Cardiac septum (tissue), 1 donor: ENCODE measurements at places on chromosomes 3 and 15. TPM values are rescaled to one million over a fixed set of nuclear protein-coding genes. Genes with fewer than 3 reads are reported as not detected.

The GABRA5 gene
- not detected for total RNA-seq

GRCh38 chr3:124207873-124208485, 216.1 kb upstream of the ROPN1 start:
- DNase-seq: no peak

DNA sequence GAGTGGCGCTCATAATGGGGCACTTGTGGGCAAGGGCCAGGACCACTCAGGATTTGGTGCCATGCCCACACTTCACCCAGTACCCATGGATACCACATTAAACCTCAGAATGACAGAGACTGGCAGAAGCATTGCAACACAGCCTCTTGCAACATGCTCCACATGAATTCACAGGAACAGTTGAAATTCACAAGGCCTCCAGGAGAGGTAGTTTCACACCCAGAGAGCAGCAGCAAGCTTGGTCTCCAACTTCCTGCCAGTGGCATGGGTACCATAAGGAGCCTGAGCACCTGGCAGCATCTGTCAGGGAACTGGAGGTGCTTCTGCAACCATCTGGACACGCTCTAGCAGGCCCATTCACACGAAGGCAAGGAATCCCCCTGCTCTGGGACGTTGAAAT, 101.0 kb downstream of the OSBPL10 start:
- DNase-seq: no peak

GRCh38 chr15:60740231-60740630, 261.3 kb upstream of the ICE2 start:
- DNase-seq: no peak

DNA sequence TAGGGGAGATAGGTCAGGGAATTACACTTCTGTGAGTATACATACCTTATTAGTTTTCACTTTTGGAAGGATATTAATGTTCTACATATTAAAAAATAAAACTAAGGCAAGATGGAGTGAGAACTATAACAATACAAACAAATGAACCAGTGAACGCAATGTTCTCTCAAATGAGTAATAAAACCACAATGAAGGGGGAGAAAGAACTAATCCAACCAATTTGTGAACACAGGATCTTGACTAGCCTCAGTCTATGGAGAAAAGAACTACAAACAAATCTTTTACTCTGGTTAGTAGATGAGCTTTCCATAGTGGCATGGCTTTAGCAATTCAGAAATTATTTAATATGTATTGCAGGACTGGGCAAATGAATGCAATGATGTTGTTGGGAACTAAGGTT, 26.9 kb upstream of the ATOSA start:
- no peak for DNase-seq

The USP4 gene
- 44.5 TPM for total RNA-seq

DNA sequence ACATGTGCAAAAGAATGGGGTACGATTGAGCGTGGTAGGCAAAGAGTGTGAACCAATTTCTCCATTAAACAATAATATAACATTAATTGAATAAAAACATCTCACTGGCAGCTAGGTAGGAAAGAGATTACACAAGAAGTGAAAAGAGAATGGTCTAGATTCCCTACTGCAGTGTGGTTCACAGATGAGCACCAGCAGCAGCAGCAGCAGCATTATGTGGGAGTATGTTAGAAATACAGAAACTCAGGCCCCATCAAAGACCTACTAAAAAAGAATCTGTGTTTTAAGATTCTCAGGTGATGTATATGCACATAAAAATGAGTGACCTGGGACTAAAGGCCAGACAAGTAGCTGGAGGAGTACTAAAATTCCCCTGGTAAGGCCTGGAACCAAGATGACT, 118.2 kb downstream of the ADAM10 start:
- DNase-seq: no peak

The ITIH1 gene
- 0.35 TPM for total RNA-seq

DNA sequence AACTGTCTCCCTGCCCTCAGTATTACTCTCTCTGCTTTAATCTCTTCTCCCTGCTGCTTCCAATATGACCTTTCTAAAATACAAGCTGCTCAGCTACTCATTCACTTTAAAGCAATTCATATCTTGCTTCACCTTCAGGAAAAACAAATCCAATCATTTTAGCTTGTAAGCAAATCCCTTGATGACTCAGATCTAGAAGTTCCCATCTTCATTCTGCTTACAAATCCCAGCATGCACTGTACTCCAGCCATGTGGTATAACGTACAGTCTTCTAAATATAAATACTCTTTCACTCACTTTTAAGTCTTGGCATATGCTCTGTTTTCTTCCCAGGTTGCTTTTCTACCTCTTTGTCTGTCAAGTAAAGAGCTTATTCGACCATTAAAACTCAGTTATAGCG, 1009.1 kb upstream of the SEMA6D start:
- no peak for DNase-seq

The STAC gene
- total RNA-seq: 0.51 TPM

GRCh38 chr3:193830791-193831191, 237.8 kb downstream of the OPA1 start:
- DNase-seq: no peak

The RPP25 gene
- 1.8 TPM for total RNA-seq

- DNase-seq: no peak
Measured at GRCh38 chr3:10145685-10146084, 4.1 kb downstream of the VHL start.

The DPH3 gene
- total RNA-seq: 23.1 TPM

The FANCD2OS gene
- not detected for total RNA-seq

- no peak for DNase-seq
Measured at GRCh38 chr15:91307601-91308000, 207.5 kb downstream of the SV2B start.

DNA sequence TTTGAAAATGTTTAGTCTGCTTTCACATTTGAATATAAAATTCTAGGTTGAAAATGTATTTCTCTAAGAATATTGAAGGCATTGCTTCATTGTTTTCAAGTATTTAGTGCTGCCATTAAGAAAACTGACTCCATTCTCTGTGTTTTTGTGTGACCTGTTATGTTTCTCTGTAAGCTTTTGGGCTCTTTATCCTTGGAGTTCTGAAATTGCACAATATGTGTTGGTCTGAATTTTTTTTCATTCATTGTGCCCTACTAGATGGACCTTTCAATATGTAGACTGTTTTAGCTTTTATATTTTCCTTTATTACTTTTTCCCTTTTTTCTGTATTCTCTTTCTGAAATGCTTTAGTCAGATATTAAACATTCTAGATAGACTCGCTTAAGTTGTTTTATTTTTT, 22.2 kb downstream of the FAM98B start:
- DNase-seq: no peak

The TM4SF18 gene
- 4.1 TPM for total RNA-seq

The MLF1 gene
- total RNA-seq: 79.2 TPM

DNA sequence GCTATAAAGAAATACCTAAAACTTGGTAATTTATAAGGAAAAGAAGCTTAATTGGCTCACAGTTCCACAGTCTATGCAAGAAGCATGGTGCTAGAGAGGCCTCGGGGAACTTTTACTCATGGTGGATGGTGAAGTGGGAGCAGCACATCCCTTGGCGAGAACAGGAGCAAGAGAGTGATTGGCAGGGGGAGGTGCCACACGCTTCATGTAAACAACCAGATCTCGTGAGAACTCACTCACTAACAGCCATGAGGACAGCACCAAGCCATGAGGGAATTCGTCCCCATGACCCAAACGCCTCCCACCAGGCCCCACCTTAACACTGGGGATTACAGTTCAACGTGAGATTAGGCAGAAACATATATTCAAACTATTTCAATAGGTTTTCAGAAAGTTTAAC, 28.0 kb downstream of the GABRB3 start:
- no peak for DNase-seq

DNA sequence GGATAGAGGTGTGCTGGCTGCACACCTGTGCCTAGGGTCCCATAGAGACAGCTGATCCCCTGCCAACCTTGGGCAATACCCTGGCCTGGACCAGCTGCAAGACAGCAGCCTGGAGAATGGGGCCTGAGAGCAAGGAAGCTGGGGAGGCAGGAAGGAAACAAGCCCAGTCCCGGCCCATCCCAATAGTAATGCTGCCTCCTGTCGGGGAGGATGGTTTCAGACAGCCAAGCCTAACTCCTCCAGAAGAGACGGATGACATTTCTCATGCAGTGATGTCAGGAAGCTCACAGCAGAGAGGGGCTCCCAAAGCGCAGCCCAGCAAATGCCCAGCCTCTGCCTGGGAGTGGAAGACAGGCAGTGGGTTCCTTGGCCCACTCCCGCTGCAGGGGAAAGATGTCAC, 408.8 kb downstream of the OCA2 start:
- no peak for DNase-seq

The LRTM1 gene
- not detected for total RNA-seq

The SCN11A gene
- 0.05 TPM for total RNA-seq

The ECE2 gene
- total RNA-seq: 0.19 TPM

DNA sequence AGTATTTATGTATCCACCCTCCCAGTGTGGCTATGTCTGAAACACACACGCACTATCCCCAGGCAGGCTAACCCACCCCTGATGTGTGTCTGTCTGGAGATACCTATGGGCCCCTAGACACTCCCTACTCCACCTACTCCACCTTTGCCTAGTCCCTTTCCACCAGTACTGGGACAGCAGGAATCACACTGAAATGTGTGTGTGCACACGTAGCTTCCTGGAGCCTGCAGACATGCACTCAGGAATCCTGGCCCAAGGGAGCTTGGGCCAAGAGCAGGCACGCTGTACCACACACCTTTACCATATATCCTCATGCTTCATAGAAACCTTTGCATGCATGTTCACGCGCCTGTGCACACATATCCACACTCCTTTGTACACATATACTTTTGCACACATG, 6.9 kb upstream of the PTH1R start:
- no peak for DNase-seq

DNA sequence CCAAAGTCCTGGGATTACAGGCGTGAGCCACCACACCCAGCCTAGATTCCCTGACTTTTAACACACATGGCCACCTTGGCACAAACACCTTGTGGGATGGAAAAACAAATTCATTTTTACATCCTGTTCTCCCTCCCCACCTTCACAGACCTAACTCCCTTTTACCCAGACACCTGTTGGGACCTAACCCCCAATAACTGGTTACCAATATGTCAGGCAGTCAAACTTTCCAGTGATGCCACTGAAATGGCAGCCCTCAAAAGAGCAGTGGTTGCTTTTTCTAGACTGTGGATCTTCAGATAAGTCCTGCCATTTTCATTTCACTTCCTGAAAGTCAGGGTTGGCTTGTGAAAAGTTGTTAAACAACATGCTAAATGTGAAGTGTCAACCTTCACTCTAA, 34.9 kb downstream of the SIN3A start:
- no peak for DNase-seq

- DNase-seq: no peak
Measured at GRCh38 chr3:98274914-98275313, 7.4 kb upstream of the OR5H2 start.

The UROC1 gene
- total RNA-seq: not detected

The PLIN1 gene
- 3.9 TPM for total RNA-seq
